ENCODE measurements at places on chromosomes 12 and 14. TPM values are rescaled to one million over a fixed set of nuclear protein-coding genes. Genes with fewer than 3 reads are reported as not detected.

DNA sequence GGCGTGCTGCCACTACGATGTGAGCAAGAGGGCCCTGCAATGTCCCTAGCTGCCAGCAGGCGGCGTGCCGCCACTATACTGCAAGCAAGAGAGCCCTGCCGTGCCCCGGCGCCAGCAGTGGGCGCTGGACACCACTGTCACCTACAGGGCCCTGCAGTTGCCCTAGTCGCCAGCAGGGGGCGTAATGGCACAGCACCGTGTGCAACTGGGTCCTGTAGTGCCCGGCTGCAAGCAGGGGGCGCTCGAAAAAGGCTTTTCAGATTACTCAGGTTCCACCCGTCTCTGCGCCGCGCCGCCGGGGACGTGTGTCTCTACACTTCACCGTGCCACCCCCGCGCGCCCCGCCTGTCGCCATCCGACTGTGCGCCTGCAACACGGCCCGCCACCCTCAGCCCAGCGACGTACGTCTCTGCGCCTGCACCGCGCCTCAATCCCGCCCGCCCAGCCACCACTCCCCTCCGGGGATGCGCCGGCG is 1356.9 kb downstream of the TMEM121 start:
- H3K4me3 ChIP-seq, result no peak overlapping the region
- H3K4me1 ChIP-seq, result no peaks in the 10 kb centered on the region
- H3K27me3 ChIP-seq, result peaks cover 2% of the 10 kb centered on the region
- H3K27ac ChIP-seq, result no peak overlapping the region
- H3K36me3 ChIP-seq, result peaks cover under 1% of the 10 kb centered on the region

The DBX2 gene
- not detected for total RNA-seq

The LHX5 gene
- total RNA-seq, result 3.1 TPM

DNA sequence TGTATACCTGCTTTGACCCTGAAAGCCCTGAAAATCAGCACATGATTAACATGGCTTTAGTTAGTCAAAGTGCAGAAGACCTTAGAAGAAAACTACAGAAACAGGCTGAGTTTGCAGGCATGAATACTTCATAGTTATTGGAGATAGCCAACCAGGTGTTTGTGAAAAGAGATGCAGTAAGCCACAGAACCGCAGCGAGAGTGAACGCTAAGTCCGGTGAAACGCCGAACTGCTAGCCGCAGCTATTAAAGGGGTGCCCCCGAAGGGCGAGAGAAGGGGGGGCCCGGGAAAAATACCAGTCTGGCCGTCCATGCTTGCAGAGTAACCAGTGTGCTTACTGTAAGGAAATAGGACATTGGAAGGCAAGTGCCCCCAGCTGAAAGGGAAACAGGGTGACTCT is 784.0 kb upstream of the TMEM132C start:
- peaks cover 5% of the 10 kb centered on the region for H3K36me3 ChIP-seq
- H3K27ac ChIP-seq, result no peak overlapping the region
- H3K4me3 ChIP-seq, result no peak overlapping the region
- no peaks in the 10 kb centered on the region for H3K27me3 ChIP-seq

- no peak for DNase-seq
- no peak overlapping the region for H3K4me3 ChIP-seq
- H3K36me3 ChIP-seq, result no peaks in the 10 kb centered on the region
- H3K4me1 ChIP-seq, result no peaks in the 10 kb centered on the region
- H3K27ac ChIP-seq, result no peak overlapping the region
- peaks cover 1% of the 10 kb centered on the region for H3K27me3 ChIP-seq
These were observed 40.5 kb downstream of the PARP11 start for GRCh38 chr12:3832738-3833137.

The RNF212B gene
- total RNA-seq, result not detected

DNA sequence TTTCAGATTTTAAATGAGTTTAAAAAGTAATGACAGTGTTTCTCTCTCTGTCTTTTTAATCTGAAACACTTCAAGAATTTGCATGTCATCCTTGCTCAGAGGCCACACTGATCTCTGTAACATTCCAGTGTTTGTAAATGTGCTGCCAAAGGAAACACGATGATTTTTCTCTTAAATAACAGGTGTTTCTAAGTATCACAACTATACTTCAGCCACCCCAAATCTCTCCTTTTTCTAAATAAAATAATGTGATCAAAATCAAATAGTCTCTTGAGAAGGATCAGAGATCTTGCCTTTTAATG is 3.3 kb upstream of the GALC start:
- no peak overlapping the region for H3K27ac ChIP-seq
- DNase-seq, result no peak
- H3K27me3 ChIP-seq, result peaks cover 10% of the 10 kb centered on the region
- peaks cover 7% of the 10 kb centered on the region for H3K4me1 ChIP-seq
- no peak overlapping the region for H3K4me3 ChIP-seq

DNA sequence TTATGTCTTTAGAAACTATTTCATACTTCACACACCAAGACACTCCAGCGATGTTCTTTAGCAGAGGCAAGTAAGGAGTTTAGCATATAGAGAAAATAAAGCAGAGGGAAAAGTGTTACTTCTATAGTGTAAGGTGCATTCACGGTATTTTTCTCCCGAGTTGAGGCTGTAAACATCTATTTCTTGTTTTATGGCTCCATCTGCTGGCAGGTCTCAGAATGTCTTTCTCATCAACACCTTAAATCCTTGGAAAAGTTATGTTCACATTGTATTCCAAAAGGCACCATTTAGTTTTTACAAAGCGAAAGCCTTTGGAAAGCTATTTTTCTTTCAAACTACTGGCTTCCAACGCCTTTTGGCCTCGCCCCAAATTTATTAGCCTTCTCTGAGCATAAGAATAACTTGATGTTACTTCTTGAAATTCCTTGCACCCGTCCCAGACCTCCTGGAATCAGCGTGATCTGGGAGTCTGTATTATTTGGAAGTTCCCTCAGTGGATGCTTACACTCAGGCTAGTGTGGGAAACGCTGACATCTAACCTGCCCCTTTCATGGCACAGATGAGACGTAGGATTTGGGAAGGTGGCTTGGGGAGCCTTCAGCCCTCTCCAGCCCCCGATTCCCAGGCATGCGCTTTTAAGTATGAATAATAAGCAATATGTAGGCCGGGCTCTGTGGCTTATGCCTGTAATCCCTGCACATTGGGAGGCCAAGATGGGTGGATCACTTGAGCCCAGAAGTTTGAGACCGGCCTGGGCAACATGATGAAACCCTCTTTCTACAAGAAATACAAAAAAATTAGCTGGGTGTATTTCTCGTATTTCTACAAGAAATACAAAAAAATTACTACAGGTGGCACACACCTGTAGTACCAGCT is 1.9 kb upstream of the PIWIL1 start:
- no peak overlapping the region for H3K27ac ChIP-seq
- peaks cover 5% of the 10 kb centered on the region for H3K36me3 ChIP-seq
- peaks cover 2% of the 10 kb centered on the region for H3K27me3 ChIP-seq
- H3K4me1 ChIP-seq, result no peaks in the 10 kb centered on the region
